ENCODE measurements at places on chromosomes 2 and 18.

DNA sequence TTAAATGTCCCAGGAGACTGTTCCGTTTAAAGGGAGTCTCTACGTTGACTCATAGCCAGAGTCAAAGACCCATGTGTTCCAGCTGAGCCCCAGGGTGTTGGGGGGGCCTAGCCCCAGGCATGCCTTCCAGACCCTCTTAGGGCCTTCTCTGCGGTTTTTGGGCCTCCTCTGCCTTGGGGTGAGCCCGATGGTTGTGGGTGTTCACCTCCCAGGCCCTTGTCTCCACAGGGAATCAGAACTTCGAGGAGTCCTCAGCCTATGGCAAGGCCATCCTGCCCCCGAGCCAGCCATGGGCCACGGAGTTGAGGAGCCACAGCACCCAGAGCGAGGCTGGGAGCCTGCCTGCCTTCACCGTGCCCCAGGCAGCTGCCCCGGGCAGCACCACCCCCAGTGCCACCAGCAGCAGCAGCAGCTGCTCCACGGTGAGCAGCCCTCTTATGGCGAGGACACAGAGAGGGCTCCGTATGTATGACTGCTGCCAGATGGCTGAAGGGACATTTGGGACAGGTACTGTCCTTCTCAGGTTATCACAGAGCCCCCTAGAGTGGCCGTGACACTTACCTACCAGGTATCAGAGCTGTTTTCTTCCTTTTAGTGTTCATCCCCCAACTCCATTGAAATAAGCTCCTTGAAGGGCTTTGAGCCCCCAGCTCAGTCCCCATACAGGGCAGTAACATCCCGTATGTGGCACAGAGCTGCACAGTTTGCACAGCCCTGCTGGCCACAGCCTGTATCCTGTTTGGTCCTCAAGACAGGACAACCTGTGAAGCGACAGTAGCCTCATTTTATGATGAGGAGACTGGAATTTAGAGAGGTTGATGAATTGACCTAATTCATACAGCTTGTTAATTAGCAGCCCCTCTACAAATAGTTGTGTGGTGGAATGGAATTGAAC, 80.7 kb downstream of the EPAS1 start:
- H3K27me3 ChIP-seq, result no peaks in the 10 kb centered on the region
- H3K36me3 ChIP-seq, result peaks cover 18% of the 10 kb centered on the region
- H3K4me3 ChIP-seq, result no peak overlapping the region
- no peak for DNase-seq
- H3K4me1 ChIP-seq, result peaks cover 5% of the 10 kb centered on the region
- H3K27ac ChIP-seq, result no peak overlapping the region

DNA sequence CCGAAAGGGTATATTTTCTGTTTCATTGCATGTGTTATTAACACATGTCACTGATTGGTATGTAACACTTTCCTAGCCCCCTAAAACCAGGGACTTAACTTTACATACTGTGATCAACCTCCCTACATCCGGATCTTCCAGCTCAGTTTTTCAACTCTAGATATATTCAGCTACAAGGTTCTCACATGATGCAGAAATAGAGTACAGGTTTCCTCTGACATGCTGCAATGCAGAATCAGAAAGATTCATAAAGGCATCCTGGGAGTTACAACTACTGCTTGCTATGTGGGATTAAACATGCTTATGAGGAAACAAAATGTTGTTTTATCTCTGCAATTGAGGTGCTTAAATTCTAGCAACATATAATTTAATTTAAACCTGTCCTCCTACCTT, 14.0 kb downstream of the FBXO11 start:
- DNase-seq, result no peak
- peak overlapping the region; percentile 51 for H3K27ac ChIP-seq
- H3K36me3 ChIP-seq, result peaks cover 20% of the 10 kb centered on the region
- H3K27me3 ChIP-seq, result peaks cover 1% of the 10 kb centered on the region
- H3K4me3 ChIP-seq, result peak overlapping the region; percentile 49
- peaks cover 70% of the 10 kb centered on the region for H3K4me1 ChIP-seq

DNA sequence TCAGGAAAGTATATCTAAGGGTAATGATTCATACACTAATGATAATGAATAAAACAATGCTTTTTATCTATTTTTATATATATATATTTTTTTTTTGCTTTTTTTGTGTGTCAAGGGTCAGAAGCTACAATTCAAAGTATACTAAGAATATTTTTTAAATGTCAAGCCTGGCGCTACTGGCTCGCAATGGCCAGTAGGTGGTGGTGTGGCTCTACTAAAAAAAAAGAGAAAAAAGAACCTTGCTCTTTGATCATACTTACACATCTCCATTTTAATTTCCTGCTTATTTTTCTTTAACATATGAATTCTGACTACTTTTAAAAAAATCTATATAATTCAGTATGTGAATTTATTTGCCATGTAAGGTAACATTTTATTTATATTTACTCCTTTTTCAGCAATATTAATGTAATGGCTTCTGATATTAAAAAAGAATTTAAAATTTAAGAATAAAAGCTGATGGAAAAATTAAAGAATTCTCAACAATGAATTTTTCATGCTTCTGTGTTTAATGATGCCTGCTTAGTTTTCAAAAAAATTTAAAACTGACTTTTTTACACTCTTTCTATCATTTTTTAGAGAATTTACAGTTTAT, 232.9 kb downstream of the GULP1 start:
- no peak overlapping the region for H3K4me3 ChIP-seq
- peaks cover 38% of the 10 kb centered on the region for H3K4me1 ChIP-seq
- no peaks in the 10 kb centered on the region for H3K27me3 ChIP-seq
- DNase-seq, result peak; percentile 35

- H3K27me3 ChIP-seq, result peaks cover 17% of the 10 kb centered on the region
- no peak overlapping the region for H3K27ac ChIP-seq
- H3K36me3 ChIP-seq, result no peaks in the 10 kb centered on the region
Observed at GRCh38 chr18:35192415-35192814, 48.4 kb upstream of the ZNF397 start.
